MCF 10A (cell line): ENCODE measurements at places on chromosomes 2 and 18.

- peak; percentile 85 for DNase-seq
Measured at GRCh38 chr2:9847140-9847539, 3.9 kb downstream of the TAF1B start.

GRCh38 chr2:84874381-84875212 lies 6.3 kb downstream of the TRABD2A start:
- no peak for DNase-seq

DNA sequence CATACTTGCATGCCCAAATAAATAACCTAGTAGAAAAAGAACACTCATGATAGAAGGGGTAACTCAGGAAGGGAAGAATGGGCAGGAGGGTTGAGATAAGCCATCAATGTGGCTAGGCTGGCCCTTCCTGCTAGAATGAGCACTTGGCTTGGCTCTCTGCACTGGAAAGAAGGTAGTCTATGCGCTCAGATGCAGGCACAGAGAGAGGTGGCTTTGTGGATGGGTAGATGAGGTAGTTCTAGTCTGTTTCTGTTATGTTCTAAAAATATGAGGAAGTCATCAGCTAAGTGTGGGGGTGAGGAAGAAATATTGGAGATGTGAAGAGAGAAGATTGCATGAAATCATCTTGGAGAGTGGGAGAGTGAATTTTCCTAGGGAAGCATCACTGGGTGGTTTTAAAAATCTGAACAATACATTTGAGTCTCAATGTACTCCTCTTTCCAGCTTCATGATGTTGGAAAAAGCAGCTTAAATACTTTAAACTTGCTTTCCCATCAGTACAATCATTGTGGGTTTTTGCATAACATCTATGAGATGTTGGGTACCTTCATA lies 357.1 kb downstream of the CNTNAP5 start:
- no peak for DNase-seq

DNA sequence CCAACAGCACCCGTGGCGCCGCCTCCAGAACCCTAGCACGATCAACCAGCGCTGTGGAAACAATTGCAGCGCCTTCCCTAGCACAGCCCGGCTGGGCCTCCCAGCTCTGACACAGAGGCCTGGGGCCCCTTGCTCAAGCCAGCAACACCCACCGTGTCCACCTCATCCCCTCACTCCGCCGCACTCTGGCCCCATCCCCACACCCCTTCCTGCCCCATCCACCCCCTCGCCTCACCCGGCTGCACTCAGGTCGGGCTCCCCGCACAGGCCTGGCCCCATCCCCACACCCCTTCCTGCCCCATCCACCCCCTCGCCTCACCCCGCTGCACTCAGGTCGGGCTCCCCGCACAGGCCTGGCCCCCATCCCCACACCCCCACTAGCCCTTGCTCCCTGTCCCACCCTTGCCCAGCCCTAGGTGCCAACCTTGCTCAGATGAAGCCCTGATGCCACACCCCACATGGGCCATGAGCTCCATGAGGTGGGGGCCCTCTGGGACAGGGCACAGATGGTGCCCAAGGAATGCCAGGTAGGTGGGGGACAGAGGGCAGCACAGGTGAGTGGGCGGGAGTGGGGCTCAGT lies 28.7 kb downstream of the KIF1A start:
- no peak for DNase-seq

GRCh38 chr2:26562811-26563645 lies 78.1 kb downstream of the CIB4 start:
- DNase-seq, result peak; percentile 62

GRCh38 chr2:149739883-149740265 lies 152.3 kb upstream of the MMADHC start:
- DNase-seq, result no peak
